ENCODE measurements at places on chromosomes 11 and 22. TPM values are rescaled to one million over a fixed set of nuclear protein-coding genes. Genes with fewer than 3 reads are reported as not detected.

KIAA1671 gene
- 10.7 TPM for total RNA-seq

MIOX gene
- not detected for total RNA-seq

CPT1A gene
- 16.6 TPM for total RNA-seq

TPBGL gene
- not detected for total RNA-seq

SLC3A2 gene
- total RNA-seq, result 174 TPM

PANX2 gene
- total RNA-seq, result 0.90 TPM

MMP12 gene
- not detected for total RNA-seq

C22orf42 gene
- total RNA-seq, result not detected

PRDM11 gene
- total RNA-seq, result 5.3 TPM

C11orf42 gene
- total RNA-seq, result not detected

UBQLN3 gene
- not detected for total RNA-seq

MOGAT2 gene
- not detected for total RNA-seq

KLHL35 gene
- 3.8 TPM for total RNA-seq

SLC22A25 gene
- total RNA-seq, result not detected

PLAAT5 gene
- total RNA-seq, result 0.18 TPM

OR52J3 gene
- total RNA-seq, result not detected

NRIP3 gene
- 4.3 TPM for total RNA-seq

ST13 gene
- 514 TPM for total RNA-seq

OR2AG2 gene
- total RNA-seq, result 0.09 TPM

IGHMBP2 gene
- total RNA-seq, result 11.0 TPM

HOATZ gene
- total RNA-seq, result not detected

CXCR5 gene
- total RNA-seq, result not detected

HEPN1 gene
- not detected for total RNA-seq

TRIM29 gene
- not detected for total RNA-seq

OR52E6 gene
- total RNA-seq, result not detected

CNTF gene
- 0.82 TPM for total RNA-seq

MOV10L1 gene
- 5.1 TPM for total RNA-seq

HTR3B gene
- not detected for total RNA-seq

CASP1 gene
- 21.0 TPM for total RNA-seq

FIBIN gene
- 22.6 TPM for total RNA-seq

RASL10A gene
- total RNA-seq, result not detected

CD3E gene
- total RNA-seq, result not detected

CDC42EP1 gene
- total RNA-seq, result 30.3 TPM

C11orf97 gene
- not detected for total RNA-seq

CSTF3 gene
- 35.4 TPM for total RNA-seq

BEST1 gene
- 3.4 TPM for total RNA-seq

CKAP5 gene
- 79.5 TPM for total RNA-seq
